ENCODE measurements at places on chromosomes 13 and 19.

DNA sequence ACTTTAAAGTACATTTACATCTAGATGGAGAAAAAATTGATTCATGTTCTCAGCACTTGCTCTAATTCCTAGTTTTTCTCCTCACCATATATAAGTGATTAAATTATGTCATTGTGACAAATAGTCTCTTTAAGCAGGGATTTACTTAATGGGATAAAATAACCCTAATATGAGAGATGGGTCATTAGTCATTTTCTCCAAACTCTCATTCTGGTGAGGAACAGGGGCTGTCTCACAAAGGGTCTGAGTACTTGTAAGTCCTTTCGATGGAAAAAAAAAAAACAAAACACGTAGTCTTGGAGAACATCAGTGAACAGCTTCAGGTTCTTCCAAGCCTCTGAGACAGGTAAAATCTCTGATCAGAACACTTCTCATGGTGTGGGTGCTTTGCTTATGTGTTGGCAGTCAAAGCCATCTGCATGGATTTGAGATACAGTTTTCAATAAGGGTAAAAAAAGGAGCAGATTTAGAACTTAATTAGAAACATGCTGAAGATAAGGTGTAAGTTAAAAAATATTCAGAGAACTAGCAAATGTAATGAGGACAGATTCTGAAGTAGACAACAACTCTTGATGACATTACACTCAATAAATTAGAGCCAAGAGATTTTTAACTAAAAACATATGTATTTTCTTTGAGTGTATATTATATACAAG lies 1668.9 kb upstream of the MIR17HG start:
- DNase-seq, result no peak

- DNase-seq, result no peak
These were observed 47.8 kb upstream of the ATP11A start for GRCh38 chr13:112642090-112642460.

- DNase-seq, result no peak
These were observed 110.3 kb downstream of the TUBA3C start for GRCh38 chr13:19071161-19071936.

DNA sequence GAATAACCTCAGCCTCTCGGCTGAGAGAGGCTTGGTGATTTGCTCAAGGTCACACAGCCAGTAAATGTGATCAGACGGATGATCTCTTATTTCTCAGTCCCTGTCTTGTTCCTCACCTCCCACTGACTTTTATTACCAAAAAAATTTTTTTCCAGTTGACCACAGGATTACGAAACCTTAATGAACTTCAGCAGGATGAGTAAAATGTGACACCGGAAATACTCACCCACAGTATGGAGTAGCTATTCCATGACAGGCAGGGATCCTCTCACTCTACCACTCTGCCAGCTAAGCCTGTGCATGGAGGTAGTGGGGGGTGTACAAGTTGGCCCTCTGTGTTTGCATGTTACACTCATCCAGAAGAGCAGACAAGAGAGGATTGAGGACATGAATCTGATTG lies 916.4 kb downstream of the UQCRFS1 start:
- no peak for DNase-seq

DNA sequence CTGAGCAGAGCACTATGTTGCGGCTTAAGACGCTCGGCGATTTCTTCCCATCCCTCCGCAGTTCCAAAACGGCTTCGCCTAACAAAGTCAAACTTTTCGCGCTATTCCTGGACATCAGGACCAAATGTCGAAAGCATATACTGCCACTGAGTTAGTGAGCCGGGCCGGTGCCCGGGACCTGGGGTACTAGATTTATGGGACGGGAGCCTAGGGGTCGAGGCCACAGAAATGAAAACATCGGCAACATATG lies 699 bp downstream of the RCBTB2 start:
- DNase-seq, result peak; percentile 83

GRCh38 chr13:111204438-111205177 lies 89.5 kb downstream of the ARHGEF7 start:
- no peak for DNase-seq

Measured in midbrain (tissue), 1 donor.